Lower lobe of right lung (tissue), 2 donors: ENCODE measurements at places on chromosomes 16 and 17. TPM values are rescaled to one million over a fixed set of nuclear protein-coding genes. Genes with fewer than 3 reads are reported as not detected.
A peak's percentile ranks its signal among the peaks of the same experiment; 100 is the strongest.

- peak; percentile 75 for DNase-seq
Measured at GRCh38 chr17:75996665-75997590, 3.7 kb upstream of the CDK3 start.

GRCh38 chr16:25575363-25575762, 116.4 kb upstream of the HS3ST4 start:
- DNase-seq, result no peak

- DNase-seq, result no peak
Measured at GRCh38 chr16:12868169-12868568, 33.2 kb upstream of the SHISA9 start.

Gene GAST
- not detected for total RNA-seq

DNA sequence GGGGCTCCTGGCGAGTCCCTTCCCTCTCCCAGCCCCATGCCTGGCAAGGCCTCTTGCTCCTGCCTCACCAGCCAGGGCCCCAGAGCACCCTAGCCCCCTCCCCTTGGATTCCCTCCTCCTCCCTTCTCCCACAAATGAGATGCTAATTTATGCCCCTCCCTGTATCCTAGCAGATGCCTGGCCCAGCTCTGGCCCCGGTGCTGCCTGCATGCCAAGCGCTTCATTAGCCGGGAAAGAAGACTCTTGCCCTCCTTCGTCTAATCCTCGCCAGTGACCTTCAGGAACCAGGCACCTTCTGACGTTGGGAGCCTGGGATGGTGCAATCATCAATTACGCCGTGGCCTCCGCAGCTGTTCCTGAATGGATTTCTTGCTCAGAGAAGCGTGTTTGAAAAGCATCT, 127.8 kb downstream of the SDK2 start:
- DNase-seq, result no peak
